Glutamatergic neuron (in vitro differentiated cells): ENCODE measurements at places on chromosomes 12 and 14.

GRCh38 chr14:63163306-63163705 is 40.9 kb upstream of the RHOJ start:
- H3K36me3 ChIP-seq = no peaks in the 10 kb centered on the region
- no peak overlapping the region for H3K27ac ChIP-seq
- DNase-seq = no peak
- no peak overlapping the region for H3K4me3 ChIP-seq

- no peak overlapping the region for H3K4me3 ChIP-seq
- no peaks in the 10 kb centered on the region for H3K27me3 ChIP-seq
- no peak overlapping the region for H3K27ac ChIP-seq
Observed at GRCh38 chr14:31336646-31337045, 83.7 kb downstream of the HEATR5A start.

DNA sequence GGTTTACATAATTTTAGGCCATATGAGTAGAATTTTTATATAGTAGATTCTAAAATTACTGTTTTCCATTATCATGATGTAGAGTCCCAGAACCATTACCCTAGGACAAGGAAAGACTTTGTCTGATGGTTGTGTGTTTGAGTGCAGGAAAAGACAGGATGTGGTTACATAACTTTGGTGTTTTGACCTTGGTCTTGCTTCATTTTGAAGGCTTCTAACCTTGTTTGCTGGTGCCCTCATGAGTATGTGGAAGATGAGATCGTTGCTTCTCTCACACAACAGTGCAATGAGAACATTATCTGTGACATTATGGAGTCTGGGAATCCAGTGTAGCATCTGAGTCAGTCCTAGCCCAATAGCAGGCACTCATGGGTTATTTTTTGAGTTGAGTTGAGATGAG is 106.2 kb downstream of the IGF1 start:
- H3K36me3 ChIP-seq = no peaks in the 10 kb centered on the region
- H3K4me1 ChIP-seq = no peaks in the 10 kb centered on the region
- H3K27me3 ChIP-seq = no peaks in the 10 kb centered on the region
- no peak overlapping the region for H3K27ac ChIP-seq
- no peak overlapping the region for H3K4me3 ChIP-seq

- no peak overlapping the region for H3K27ac ChIP-seq
- H3K4me1 ChIP-seq = peaks cover 3% of the 10 kb centered on the region
- H3K4me3 ChIP-seq = no peak overlapping the region
- no peaks in the 10 kb centered on the region for H3K36me3 ChIP-seq
- DNase-seq = no peak
- H3K27me3 ChIP-seq = peaks cover 2% of the 10 kb centered on the region
Observed at GRCh38 chr12:91813701-91814100, 331.9 kb downstream of the BTG1 start.

DNA sequence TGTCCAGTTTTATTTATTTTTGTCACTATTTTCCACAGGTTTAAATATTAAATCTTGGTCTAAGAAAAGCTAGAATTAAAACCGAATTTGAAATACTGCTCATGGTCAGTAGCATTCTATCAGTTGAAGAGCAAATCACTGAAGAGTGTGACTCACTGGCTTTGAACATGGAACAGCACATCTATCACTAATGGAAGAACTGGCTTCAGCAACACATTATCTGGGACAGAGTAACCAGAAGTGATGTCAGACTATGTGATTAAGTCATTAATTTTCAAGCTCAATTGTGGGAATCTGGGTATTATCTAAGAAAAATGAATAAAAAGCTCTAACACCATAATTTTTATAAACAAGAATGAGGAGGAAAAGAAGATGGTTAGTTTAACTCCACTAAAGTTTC is 527.5 kb downstream of the TMTC2 start:
- peaks cover 1% of the 10 kb centered on the region for H3K27me3 ChIP-seq
- no peaks in the 10 kb centered on the region for H3K36me3 ChIP-seq
- H3K27ac ChIP-seq = no peak overlapping the region
- no peaks in the 10 kb centered on the region for H3K4me1 ChIP-seq
- no peak for DNase-seq

DNA sequence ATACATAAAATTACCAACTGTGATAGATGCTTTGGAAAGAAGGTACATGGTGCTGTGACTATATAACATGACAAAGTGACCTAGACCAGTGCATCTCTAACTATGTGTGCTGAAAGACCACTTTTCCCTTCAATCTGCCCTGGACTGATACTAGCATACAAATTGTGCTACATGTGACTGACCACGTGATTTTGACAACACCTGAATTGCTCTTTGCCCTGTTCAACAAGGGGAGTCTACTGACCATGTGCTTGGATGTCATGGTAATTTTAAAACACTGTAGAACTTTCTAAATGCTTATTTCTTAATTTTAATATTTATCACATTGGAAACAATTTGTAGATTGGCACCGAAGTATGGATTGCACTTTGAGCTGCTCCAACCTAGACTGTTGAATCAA is 142.4 kb downstream of the CAND1 start:
- peaks cover 28% of the 10 kb centered on the region for H3K4me1 ChIP-seq
- peaks cover 7% of the 10 kb centered on the region for H3K36me3 ChIP-seq
- no peak overlapping the region for H3K27ac ChIP-seq
- no peak for DNase-seq
- peaks cover 1% of the 10 kb centered on the region for H3K27me3 ChIP-seq

GRCh38 chr12:57097554-57097835 is 8.6 kb downstream of the NAB2 start:
- H3K27me3 ChIP-seq = peaks cover 6% of the 10 kb centered on the region
- no peak overlapping the region for H3K4me3 ChIP-seq
- no peak for DNase-seq
- no peak overlapping the region for H3K27ac ChIP-seq
- H3K36me3 ChIP-seq = no peaks in the 10 kb centered on the region

- DNase-seq = no peak
- H3K27me3 ChIP-seq = peaks cover 9% of the 10 kb centered on the region
- no peak overlapping the region for H3K4me3 ChIP-seq
- peaks cover under 1% of the 10 kb centered on the region for H3K4me1 ChIP-seq
- H3K36me3 ChIP-seq = peaks cover 18% of the 10 kb centered on the region
Observed at GRCh38 chr14:69328765-69329164, 68.8 kb downstream of the GALNT16 start.

DNA sequence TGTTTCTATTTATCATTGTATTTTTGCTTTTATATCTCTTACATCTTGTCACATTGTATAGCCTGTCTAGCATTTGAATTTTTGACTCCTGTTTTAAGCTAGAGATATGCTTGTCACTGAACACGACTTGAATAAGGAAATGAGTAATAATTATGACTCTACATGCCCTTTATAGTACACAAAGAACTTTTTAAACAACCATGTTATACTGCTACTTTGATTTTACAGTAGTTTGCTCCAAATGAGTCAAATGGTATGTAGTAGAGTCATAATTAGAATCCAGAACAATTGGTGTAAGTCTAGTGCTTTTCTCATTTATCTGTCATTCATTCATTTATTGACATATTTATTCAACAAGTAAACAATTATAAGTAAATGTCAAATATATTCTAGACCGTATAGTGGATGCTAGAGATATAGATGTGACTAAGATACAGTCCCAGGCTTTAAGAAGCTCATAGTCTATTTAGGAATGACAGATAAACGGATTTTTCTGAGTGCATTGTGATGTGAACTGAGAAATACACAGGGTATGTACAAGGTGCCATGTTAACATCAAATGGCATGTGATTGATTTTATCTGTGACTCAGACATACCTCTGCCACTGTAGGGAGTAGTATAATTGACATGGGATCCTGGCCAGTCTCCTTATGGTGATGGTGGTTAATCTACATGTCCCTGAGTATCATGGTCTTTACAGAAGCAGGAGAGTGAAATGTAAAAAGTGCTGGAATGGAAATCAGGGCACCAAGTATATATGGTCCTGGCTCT is 799.7 kb downstream of the DIO2 start:
- peaks cover 14% of the 10 kb centered on the region for H3K4me1 ChIP-seq
- H3K27ac ChIP-seq = no peak overlapping the region
- H3K27me3 ChIP-seq = peaks cover 3% of the 10 kb centered on the region
- DNase-seq = no peak
- H3K4me3 ChIP-seq = no peak overlapping the region
- H3K36me3 ChIP-seq = no peaks in the 10 kb centered on the region

DNA sequence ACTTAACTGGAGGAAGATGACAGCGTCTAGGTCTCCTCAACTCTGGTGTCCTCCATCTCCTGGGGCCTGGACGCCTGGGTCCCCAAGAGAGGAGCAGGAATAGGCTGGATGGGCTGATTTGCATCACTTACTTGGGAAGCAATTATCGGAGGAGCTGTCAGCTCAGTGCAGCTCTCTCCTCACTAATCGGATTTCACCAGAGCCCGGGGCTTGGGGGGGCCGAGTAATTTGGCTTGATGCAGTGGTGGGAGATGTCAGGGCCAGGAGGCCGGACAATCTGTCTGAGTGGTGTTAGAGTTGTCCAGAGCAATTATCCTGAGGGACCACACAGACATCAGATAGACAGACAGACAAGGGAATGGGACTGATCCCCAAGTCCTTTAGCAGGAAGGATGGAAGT is 4.6 kb upstream of the SMUG1 start:
- no peak overlapping the region for H3K4me3 ChIP-seq
- no peak overlapping the region for H3K27ac ChIP-seq
- peak; percentile 37 for DNase-seq
- H3K27me3 ChIP-seq = peaks cover 22% of the 10 kb centered on the region
- peaks cover 15% of the 10 kb centered on the region for H3K4me1 ChIP-seq
- H3K36me3 ChIP-seq = no peaks in the 10 kb centered on the region

DNA sequence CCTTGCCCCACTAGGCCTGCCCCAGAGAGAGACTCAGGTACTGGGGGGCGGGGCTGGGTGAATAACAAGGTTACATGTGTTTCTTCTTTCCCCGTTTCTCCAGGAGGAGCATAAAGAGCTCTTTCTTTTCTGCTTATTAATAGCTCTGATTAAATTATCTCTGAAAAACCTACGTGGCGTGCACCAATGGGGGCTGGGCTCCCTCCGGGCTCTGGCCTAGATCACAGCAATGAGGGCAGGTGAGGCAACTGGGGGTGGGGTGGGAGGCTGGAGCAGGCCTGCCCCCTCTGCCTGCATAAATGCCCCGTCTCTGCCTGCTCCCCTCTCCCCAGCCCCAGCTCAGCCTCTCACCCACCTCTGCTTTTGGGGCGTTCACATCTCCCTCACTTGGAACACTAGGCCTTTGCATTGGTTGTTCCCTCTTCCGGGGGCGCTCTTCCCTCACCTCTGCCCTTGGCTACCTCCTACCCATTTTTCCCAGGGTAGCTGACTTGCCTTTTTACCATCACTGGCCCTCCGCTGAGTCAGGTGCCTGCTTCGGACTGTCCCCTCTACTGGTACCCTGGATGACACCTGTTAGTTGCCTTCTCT is 4.1 kb upstream of the FAM222A start:
- no peaks in the 10 kb centered on the region for H3K36me3 ChIP-seq
- no peak overlapping the region for H3K4me3 ChIP-seq
- H3K27ac ChIP-seq = no peak overlapping the region
- no peak for DNase-seq
- peaks cover 2% of the 10 kb centered on the region for H3K4me1 ChIP-seq

DNA sequence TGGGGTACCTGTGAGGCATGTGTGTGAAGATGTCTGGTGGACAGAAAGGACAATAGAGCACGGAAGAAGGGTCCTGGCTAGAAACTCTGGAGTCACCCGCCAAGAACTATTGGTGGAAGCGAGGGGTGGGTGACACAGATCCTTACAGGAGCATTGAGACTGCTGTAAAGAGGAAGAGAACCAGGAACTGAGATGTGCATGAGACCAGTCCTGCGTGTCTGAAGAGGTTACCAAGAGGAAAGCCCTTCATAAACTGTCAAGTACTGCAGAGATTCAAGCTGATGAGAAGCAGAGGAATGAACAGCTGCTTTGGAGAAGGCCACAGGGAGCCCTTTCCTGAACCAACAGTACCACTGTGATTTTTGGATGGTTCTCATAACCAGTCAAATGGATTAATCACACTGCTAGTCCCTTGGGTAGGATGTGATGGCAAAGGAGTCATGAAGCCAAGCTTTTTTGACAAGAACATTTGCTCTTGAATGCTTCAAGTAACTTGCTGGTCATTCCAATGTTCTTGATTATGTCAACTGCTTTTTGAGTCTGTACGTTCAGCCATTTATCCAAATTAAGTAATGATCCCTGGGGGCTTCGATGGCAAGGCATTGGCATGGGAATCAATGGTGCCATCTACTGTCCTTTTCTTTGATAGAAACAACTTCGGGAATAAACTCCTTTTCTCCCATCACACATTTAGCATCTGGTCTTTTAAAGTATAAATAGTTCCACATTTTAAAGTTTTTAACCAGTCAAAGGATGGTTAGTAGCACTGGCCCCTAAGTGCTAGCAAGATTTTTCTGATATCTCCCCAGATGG is 42.9 kb downstream of the GPR135 start:
- no peak for DNase-seq
- peaks cover 6% of the 10 kb centered on the region for H3K4me1 ChIP-seq
- H3K4me3 ChIP-seq = no peak overlapping the region
- no peaks in the 10 kb centered on the region for H3K27me3 ChIP-seq
- no peak overlapping the region for H3K27ac ChIP-seq

GRCh38 chr12:7501031-7501588 is 2.5 kb downstream of the CD163 start:
- no peaks in the 10 kb centered on the region for H3K36me3 ChIP-seq
- H3K27me3 ChIP-seq = no peaks in the 10 kb centered on the region
- H3K4me3 ChIP-seq = no peak overlapping the region
- no peak overlapping the region for H3K27ac ChIP-seq
- H3K4me1 ChIP-seq = no peaks in the 10 kb centered on the region

DNA sequence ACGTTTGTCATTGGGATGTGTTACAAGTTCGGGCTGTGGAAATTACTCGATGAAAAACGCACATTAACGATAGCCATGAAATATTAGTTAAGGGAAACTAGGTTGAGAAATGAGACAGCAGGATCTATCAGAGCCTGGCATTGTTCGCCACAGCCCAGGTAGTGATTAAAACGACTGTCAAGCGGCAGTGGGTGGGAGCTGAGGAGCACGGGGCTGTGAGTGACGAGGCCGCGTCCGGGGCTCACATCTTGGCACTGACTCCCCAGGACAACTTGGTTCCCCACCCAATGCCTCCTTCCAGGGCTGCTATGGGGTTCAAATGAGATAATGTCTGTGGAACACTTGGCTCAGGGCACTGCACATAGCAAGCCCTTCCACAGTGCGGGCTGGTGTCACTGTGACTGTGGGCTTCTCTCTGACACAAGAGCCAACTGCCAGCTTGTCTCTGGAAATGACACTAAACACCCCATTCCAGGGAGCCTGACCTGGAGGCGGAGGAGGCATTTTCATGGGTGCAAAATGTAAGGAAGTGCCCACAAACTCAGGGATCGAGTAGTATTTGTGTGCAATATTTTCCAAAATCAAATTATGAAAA is 19.3 kb downstream of the MMAB start:
- H3K4me3 ChIP-seq = no peak overlapping the region
- H3K4me1 ChIP-seq = peaks cover 11% of the 10 kb centered on the region
- no peak for DNase-seq
- H3K27me3 ChIP-seq = peaks cover 7% of the 10 kb centered on the region
- H3K36me3 ChIP-seq = no peaks in the 10 kb centered on the region

DNA sequence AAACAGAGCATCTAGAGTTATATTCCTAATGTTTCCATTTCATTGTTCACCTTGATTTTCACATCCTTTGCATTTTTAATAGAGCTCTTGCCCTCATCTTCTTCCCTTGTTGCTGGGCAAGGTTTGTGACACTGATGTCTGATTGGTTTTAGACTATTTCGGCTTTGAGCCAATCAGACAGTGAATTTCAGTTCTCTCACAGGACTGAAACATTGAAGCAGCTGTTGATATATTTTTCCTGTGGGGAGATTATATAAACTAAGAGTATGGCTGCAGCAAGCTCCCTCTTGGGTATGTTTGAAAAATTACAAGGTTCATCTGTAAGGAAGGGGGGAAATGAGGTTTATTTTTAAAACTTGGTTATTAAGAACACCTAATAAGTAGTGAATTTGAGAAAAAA is 51.2 kb downstream of the ATF7IP start:
- no peak for DNase-seq
- peak overlapping the region; percentile 95 for H3K27ac ChIP-seq
- peaks cover 11% of the 10 kb centered on the region for H3K36me3 ChIP-seq
- H3K4me3 ChIP-seq = peak overlapping the region; percentile 81
- peaks cover 34% of the 10 kb centered on the region for H3K4me1 ChIP-seq
